ENCODE measurements at places on chromosomes 3 and 15. TPM values are rescaled to one million over a fixed set of nuclear protein-coding genes. Genes with fewer than 3 reads are reported as not detected.

DNA sequence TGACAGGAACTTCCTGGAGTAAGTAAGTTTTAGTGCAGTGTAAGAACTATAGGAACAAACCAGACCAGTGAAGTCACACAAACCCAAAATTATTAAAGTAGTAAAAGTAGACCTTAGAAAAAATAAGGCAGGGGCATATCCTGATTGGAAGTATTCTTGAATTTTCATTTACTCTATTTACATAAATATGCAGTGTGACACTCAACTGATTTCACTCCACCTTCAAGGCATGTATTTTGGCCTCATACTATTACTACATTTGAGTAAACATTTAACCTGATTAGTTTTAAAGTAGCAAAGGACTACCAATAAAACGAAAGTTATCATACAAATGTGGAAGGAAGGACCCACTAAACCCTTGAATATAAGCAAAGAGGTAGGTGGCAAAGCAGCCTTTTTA lies 22.8 kb downstream of the TRNT1 start:
- H3K27me3 ChIP-seq = no peaks in the 10 kb centered on the region
- H3K4me3 ChIP-seq = no peak overlapping the region
- no peak overlapping the region for H3K27ac ChIP-seq
- H3K36me3 ChIP-seq = peaks cover 76% of the 10 kb centered on the region
- H3K4me1 ChIP-seq = peaks cover 2% of the 10 kb centered on the region

DNA sequence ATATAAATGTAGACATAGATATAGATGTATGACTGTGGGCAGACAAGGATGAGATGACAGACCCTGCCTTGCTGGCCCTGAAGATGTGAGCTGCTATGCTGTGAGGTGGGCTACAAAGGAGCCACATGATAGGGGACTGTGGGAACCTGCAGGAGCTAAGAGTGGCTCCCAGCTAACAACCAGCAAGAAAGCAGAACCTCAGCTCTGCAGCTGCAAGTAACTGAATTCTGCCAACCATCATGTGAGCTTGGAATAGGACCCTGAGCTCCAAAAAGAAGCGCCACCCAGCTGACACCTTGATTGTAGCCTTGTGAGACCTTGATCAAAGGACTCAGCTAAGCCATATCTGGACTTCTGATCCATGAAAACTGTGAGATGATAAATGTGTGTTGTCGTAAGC lies 123.3 kb upstream of the GRM7 start:
- no peak overlapping the region for H3K4me3 ChIP-seq
- no peaks in the 10 kb centered on the region for H3K4me1 ChIP-seq

DNA sequence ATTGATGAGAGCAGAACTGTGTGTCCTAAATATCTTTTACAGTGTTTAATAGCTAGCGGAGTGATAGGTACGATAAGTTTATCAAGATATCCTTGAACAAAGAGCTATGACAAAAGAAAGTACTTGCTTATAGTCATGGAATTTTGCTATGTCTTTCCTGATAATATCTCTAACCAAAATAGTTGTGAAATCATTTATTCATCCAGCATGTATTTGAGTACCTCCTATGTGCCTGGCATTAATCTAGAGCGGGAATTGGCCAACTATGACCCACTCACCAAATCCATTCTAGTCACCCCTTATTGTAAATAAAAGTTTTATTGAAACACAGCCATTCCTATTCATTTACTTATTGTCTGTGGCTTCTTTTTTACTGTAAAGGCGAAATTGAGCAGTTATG lies 46.6 kb downstream of the ZFAND6 start:
- no peak overlapping the region for H3K4me3 ChIP-seq
- no peak for DNase-seq
- no peaks in the 10 kb centered on the region for H3K27me3 ChIP-seq
- no peak overlapping the region for H3K27ac ChIP-seq
- H3K4me1 ChIP-seq = peaks cover 3% of the 10 kb centered on the region

GRCh38 chr3:46389306-46389705 lies 17.6 kb downstream of the CCR5AS start:
- DNase-seq = no peak
- no peaks in the 10 kb centered on the region for H3K27me3 ChIP-seq
- no peak overlapping the region for H3K27ac ChIP-seq
- H3K36me3 ChIP-seq = no peaks in the 10 kb centered on the region

DNA sequence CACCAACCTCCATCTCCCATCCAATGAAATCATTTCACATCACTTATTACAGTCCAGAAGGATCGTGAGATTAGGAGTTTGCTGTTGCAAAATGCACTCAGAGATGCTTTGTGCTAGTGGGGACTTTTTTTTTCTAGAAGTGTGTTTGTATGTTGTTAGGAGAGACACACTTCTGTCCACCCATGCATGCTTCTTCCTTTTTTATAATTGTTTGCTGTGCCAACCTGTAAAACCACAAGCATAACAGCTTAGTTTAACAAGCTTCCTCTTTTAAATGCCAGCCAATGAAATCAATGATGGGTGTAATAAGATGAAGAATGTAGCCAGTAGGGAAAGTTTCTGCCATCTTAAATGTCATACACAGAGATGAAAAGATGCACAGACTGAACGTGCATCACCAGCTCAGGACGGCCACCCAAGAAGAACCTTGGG lies 305.6 kb upstream of the STT3B start:
- no peak overlapping the region for H3K27ac ChIP-seq
- no peaks in the 10 kb centered on the region for H3K4me1 ChIP-seq
- no peak overlapping the region for H3K4me3 ChIP-seq
- no peaks in the 10 kb centered on the region for H3K36me3 ChIP-seq
- DNase-seq = no peak

- no peak overlapping the region for H3K27ac ChIP-seq
- H3K4me3 ChIP-seq = no peak overlapping the region
- DNase-seq = no peak
- H3K4me1 ChIP-seq = no peaks in the 10 kb centered on the region
These were observed 14.5 kb downstream of the LAMP3 start for GRCh38 chr3:183148056-183148455.

- H3K4me1 ChIP-seq = no peaks in the 10 kb centered on the region
- no peak overlapping the region for H3K4me3 ChIP-seq
- H3K27me3 ChIP-seq = no peaks in the 10 kb centered on the region
- peaks cover 16% of the 10 kb centered on the region for H3K36me3 ChIP-seq
These were observed 535.7 kb downstream of the FOXP1 start for GRCh38 chr3:71047616-71048531.

GRCh38 chr3:128813097-128813496 lies 66.3 kb upstream of the ACAD9 start:
- H3K4me1 ChIP-seq = no peaks in the 10 kb centered on the region
- H3K27me3 ChIP-seq = no peaks in the 10 kb centered on the region
- no peak overlapping the region for H3K4me3 ChIP-seq
- peaks cover 51% of the 10 kb centered on the region for H3K36me3 ChIP-seq
- no peak overlapping the region for H3K27ac ChIP-seq

- H3K4me3 ChIP-seq = no peak overlapping the region
- DNase-seq = no peak
- peaks cover 29% of the 10 kb centered on the region for H3K4me1 ChIP-seq
- no peak overlapping the region for H3K27ac ChIP-seq
These were observed 11.7 kb upstream of the ZNF148 start for GRCh38 chr3:125386811-125387210.

DNA sequence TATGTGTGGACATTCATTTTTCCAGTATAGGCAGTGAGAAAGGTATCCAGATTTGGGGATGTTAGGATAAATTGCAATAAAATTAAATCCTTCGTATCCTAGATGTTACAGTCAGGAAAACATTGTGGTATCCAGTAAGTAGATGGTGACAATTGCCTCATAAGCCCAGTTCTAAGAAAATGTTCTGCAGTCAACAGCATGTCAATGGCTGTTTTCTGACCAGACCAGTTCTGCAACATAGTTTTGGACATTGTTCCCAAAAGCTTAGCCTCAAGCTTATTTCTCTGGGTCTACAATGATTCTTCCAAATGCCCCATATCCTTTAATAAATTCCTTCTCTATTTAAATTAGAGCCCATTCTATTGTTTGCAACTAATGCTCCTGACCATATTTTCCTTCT lies 480.7 kb downstream of the FHIT start:
- no peak for DNase-seq
- H3K4me1 ChIP-seq = no peaks in the 10 kb centered on the region
- H3K27ac ChIP-seq = no peak overlapping the region
- H3K36me3 ChIP-seq = no peaks in the 10 kb centered on the region

DNA sequence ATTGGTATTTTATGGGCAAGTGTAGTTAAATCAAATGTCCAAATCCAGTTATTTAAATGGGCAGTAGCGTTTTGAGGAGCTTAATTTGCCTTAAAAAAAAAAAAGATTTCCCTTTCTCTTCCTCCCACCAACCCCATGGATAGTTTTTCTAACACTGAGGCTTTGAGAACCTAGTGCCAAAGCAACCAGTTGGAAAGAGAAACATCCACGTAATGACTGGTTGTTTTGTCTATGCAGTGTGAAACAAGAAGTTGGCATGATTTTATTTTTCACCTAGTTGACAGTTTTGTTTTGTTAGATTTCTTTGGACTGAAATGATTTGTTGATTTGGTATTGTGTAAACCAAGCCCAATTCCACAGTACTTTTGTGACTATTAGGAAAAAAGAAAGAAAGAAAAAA lies 170.0 kb downstream of the SOX2 start:
- no peak overlapping the region for H3K27ac ChIP-seq
- H3K36me3 ChIP-seq = no peaks in the 10 kb centered on the region
- no peaks in the 10 kb centered on the region for H3K4me1 ChIP-seq
- no peak overlapping the region for H3K4me3 ChIP-seq
- H3K27me3 ChIP-seq = peaks cover 6% of the 10 kb centered on the region
- DNase-seq = no peak

GRCh38 chr3:123767009-123767372 lies 117.1 kb downstream of the MYLK start:
- H3K4me3 ChIP-seq = no peak overlapping the region
- no peak for DNase-seq
- H3K27me3 ChIP-seq = no peaks in the 10 kb centered on the region
- peak overlapping the region; percentile 83 for H3K27ac ChIP-seq
- H3K36me3 ChIP-seq = no peaks in the 10 kb centered on the region

GRCh38 chr15:45431511-45431910 lies 53.2 kb upstream of the GATM start:
- H3K4me3 ChIP-seq = no peak overlapping the region
- H3K27ac ChIP-seq = no peak overlapping the region
- H3K27me3 ChIP-seq = no peaks in the 10 kb centered on the region
- peaks cover 2% of the 10 kb centered on the region for H3K4me1 ChIP-seq
- no peaks in the 10 kb centered on the region for H3K36me3 ChIP-seq

- DNase-seq = no peak
- no peaks in the 10 kb centered on the region for H3K27me3 ChIP-seq
- no peak overlapping the region for H3K27ac ChIP-seq
- H3K4me3 ChIP-seq = no peak overlapping the region
- peaks cover 6% of the 10 kb centered on the region for H3K36me3 ChIP-seq
These were observed 56.4 kb downstream of the RPL39L start for GRCh38 chr3:187082758-187083375.

DNA sequence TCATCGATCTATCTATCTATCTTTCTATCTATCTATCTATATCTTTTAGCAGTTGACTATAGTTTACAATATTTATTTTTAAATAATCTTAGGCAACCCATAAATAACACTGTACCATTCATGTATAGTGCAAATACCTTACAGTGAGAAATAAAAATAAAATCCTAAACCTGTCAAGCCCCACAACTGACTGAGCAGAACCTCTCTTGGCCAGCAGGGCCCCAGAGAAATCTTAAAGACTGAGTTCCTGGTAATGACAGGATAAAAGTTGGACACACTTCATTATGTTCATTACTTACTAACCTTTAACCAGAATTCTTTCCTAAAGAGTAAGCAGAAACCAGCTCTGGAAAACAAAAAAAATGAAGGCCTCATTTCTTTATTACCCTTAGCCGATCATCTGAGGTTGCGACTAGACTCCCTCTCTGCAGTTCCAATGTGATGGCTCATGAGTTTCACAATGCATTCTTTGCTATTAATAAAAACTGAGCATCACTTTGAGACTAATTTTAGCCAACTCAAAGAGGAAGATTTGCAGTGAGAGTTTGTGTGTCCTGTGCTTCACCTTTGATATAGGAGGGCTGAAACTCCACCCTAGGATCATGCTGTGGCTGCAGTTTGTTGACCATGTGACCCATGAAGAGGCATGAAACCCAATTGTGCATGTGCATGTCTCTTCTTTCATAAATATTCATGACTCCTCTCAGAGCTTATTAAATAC lies 1072.0 kb downstream of the NSUN3 start:
- no peaks in the 10 kb centered on the region for H3K27me3 ChIP-seq
- no peak overlapping the region for H3K27ac ChIP-seq

DNA sequence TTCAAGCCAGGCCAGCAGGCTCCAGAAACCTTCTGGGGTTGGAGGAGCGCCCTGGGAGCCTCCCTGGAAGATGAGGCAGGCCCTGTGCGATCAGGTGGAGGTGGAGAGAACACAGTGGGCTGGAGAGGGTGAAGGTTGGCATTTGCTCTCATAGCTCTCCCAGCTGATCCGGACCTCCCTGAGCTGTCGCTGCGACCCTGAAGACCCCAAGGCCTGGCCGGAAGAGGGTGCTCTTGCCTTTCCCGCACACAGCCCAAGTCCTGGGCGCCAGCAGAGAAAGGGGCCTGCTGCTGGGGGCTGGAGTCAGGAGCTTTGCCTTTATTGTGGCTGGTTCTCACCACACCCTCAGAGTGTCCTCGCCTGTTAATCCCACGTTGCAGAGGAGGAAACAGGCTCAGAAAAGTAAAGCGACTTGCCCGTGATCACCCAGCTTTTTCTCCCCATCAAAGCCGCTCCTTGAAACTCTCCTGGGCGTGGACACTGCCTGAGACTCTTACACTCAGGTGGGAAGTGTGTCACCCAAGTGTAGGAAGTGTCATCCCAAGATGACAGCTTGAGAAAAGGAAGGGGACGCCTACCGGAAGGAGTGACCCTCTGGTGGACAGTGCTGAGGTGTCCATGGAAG lies 8.6 kb upstream of the RPL29 start:
- no peaks in the 10 kb centered on the region for H3K27me3 ChIP-seq
- H3K27ac ChIP-seq = no peak overlapping the region
- H3K4me3 ChIP-seq = no peak overlapping the region
- H3K4me1 ChIP-seq = peaks cover 3% of the 10 kb centered on the region
- no peak for DNase-seq

DNA sequence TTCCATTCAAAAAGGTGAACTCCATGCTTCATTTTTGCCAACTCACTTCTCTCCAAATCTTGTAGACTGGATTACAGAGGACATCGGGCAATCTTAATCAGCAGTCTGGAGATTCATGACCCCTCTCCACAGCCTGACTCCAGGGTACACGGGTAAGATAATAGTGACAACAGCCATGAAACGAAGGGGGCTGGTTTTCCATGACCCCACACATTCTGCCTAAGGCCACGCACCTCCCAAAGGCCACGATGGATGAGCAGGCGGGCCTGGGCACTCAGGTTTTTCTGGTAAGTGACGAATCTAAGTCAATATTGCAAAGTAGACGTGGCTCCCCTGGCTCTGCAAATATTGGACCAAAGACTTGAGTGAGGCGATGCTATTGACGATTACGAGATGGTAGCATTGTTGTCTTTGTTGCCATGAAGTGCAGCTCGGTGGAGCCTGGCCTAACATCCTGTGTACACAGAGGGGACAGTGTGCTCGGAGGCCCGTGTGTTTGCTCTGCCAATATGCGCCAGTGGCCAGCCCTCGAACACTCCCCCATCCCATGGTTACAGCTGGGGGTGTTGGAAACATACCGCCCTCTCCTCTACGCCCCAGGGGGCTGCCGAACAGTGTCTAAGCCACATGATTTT lies 119.1 kb downstream of the OPA1 start:
- no peaks in the 10 kb centered on the region for H3K27me3 ChIP-seq
- H3K4me3 ChIP-seq = no peak overlapping the region
- H3K4me1 ChIP-seq = no peaks in the 10 kb centered on the region
- peaks cover 2% of the 10 kb centered on the region for H3K36me3 ChIP-seq

ISLR gene
- 3.9 TPM for polyA plus RNA-seq

C2CD4A gene
- polyA plus RNA-seq = 0.02 TPM

SHC4 gene
- polyA plus RNA-seq = 0.03 TPM

SLC2A2 gene
- 160 TPM for polyA plus RNA-seq
